B cell (primary cell): ENCODE measurements at places on chromosomes 11 and 22.

DNA sequence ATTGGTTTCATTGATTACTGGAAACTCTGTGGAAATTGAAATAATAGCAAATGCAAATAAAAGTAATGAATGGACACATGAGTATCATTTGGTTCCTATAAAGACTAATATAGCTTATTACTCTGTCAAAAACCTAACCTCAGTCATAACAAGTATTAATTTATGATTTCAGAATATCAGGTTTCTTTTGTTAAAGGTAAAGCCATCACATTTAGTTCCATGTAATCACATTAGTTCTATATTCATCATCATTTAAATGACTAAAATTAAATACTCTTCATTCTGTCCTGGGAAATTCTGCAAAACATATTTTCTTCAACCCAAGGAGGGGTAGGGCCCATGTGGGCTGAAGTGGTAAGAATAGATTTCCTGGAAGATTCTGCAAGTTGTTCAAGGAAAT is 68.2 kb upstream of the ANO3 start:
- no peak overlapping the region for H3K27ac ChIP-seq
- DNase-seq: no peak
- no peaks in the 10 kb centered on the region for H3K36me3 ChIP-seq
- H3K27me3 ChIP-seq: no peaks in the 10 kb centered on the region
- no peak overlapping the region for H3K4me3 ChIP-seq

DNA sequence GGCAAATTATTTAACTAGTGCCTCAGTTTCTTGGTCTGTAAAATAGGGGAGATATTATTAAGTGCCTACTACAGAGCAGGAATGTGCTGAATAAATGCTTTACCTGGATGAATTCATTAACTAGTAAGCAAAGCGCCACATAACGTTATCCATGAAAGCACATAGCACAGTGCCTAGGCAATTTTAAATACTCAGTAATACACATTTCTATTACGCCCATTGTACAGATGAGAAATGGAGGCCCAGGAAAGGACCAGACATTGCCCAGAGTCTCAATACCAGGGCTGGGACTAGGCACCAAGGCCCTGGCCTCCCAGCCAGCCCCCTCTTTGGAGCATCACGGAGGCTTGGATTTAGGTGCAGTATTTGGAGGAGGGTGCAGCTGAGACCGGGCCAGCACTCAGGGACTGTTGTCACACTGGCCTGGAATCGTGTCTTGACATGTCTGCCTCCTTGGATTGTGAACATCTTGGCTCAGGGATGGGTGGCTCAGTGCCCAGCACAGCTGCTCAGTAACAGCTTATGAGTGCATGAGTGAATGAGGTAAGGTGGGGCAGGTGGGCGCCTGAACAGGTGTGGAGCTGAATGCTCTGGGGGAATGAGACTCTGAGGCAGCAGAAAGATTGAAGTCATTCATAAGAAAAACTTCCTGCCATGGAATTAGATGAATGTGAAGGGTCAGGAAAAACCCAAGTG is 42.1 kb upstream of the TPBGL start:
- no peaks in the 10 kb centered on the region for H3K27me3 ChIP-seq
- no peaks in the 10 kb centered on the region for H3K4me1 ChIP-seq
- H3K36me3 ChIP-seq: no peaks in the 10 kb centered on the region
- no peak overlapping the region for H3K4me3 ChIP-seq

- H3K4me1 ChIP-seq: peaks cover 51% of the 10 kb centered on the region
- no peaks in the 10 kb centered on the region for H3K27me3 ChIP-seq
- peaks cover 63% of the 10 kb centered on the region for H3K36me3 ChIP-seq
- DNase-seq: peak; percentile 84
Measured at GRCh38 chr11:66068154-66068821, 1.8 kb upstream of the PACS1 start.

DNA sequence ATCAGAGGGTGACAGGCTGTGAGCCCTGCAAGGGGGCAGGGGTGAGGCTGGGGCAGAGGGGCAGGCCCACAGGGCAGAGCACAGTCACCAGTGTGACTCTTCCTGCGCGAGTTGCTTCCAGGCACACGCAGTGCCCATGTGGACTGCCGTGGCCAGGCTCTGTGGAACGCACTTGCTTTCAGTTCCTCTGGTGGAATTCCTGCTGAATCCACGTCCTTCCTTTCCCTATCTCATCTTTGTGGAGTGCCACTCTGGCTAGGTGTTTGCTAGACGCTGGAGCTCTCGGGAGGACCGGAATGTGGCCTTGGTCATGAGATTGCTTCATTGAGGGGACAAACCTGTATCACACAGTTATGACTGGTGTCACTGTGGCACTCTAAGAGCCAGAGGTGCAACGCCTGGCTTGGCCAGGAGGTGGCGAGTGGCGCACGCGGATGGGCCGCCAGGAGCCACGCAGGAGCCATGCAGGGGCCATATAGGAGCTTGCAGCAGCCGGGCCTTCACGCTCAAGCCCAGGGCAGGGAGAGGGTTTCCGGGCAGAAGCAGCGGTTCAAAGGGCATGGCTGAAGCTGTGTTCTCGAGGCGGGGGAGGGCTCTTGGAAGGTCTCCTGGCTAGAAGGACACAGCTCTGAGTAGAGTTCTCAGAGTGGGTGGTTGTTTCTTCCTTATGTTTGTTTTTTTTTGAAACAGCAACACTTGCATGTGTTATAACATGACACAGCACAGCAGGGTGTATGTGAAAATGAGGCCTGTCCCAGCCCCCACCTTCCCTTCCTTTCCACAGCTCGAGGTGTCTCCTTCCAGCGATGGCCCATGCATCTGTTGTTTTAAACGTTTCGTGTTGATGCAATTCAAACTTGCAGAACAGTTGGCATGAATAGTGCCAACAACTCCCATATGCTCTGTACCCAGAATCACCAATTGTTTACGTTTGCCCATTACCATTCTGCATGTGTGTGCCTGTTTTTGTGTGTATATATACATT is 36.2 kb downstream of the TBC1D22A start:
- no peak overlapping the region for H3K4me3 ChIP-seq
- no peaks in the 10 kb centered on the region for H3K27me3 ChIP-seq
- peak overlapping the region; percentile 9 for H3K27ac ChIP-seq
- peak; percentile 74 for DNase-seq
- no peaks in the 10 kb centered on the region for H3K36me3 ChIP-seq
- H3K4me1 ChIP-seq: peaks cover 7% of the 10 kb centered on the region

- no peak for DNase-seq
- no peak overlapping the region for H3K27ac ChIP-seq
- H3K27me3 ChIP-seq: peaks cover 43% of the 10 kb centered on the region
- H3K36me3 ChIP-seq: no peaks in the 10 kb centered on the region
Measured at GRCh38 chr11:128903248-128904061, 12.3 kb downstream of the KCNJ5 start.

DNA sequence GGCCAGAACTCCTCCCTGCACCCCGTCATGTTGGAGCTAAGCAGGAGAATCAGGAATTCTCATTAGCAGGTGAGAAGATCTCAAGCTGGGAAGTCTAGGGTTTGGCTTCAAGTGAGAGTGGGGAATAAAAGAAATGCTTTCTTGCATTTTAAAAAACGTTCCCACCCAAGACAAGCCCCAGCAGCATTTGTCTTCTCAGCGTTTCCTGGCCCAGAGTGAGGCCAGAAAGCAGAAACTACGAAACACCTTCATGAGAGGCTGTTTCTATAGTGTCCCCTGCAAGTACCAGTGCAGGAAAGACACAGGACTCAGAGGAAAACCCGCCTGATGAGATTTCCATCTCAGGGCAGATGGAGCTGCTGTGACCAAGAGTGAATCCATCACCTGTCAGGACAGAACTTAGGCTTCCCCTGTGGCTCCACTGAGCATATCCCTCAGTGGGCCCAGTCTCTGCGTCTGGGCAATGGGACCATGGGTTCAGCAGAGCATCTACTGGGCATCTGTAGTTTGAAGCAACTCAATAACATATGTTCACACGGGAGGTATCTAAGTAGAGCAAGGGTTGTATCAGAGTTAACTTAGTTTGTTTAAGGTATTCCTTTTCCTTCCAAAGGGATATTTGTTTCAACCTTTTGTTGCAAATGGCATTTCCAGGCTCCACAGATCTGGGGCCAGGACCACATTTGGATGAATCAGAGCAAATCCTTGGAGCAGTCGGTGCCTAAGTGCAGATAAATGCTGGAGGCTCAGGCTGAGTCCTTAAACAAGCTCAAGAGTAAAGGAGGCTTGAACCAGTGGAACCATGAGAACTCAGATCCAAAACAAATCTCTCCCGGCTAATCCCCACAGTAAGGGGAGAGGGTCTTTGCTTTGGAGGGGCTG is 548.3 kb downstream of the MIAT start:
- H3K4me1 ChIP-seq: no peaks in the 10 kb centered on the region
- H3K27me3 ChIP-seq: no peaks in the 10 kb centered on the region
- no peaks in the 10 kb centered on the region for H3K36me3 ChIP-seq
- H3K27ac ChIP-seq: no peak overlapping the region

- H3K4me3 ChIP-seq: no peak overlapping the region
- H3K27ac ChIP-seq: no peak overlapping the region
- no peaks in the 10 kb centered on the region for H3K27me3 ChIP-seq
- no peaks in the 10 kb centered on the region for H3K36me3 ChIP-seq
- DNase-seq: peak; percentile 76
Measured at GRCh38 chr11:60633645-60634044, 65.8 kb upstream of the MS4A8 start.

DNA sequence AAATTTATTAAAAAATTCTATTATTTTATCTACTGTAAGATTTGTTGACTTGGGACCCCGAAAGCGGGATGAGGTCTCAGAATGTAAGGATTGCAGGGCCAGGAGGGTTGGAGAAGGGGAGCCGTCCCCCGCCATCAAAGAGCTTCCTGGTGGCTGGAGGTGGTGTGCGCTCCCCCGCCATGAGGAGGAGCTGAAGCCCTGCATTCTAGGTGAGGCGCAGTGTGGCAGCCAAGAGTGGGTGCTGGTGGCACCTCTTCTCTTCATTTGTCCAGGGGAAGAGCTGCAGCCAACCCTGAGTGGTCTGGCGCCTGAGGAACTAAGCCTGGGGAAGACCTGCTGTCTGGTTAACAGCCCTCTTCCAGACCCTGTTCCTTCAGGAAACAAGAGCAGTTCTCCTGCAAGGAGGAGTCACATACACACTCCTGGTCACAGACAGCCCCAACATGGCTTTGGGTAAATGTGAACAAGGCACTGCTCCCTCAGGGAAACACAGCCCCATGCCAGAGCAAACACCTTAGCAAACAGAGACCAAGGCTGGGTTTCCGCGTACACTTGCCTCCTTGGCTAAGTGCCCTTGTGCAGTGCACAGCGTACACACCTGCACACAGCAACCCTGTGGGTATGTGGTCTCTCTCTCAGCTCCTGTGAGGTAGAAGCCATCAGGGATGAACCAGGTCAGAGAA is 17.3 kb downstream of the RTN4RL2 start:
- no peak overlapping the region for H3K27ac ChIP-seq
- H3K4me1 ChIP-seq: peaks cover 42% of the 10 kb centered on the region
- H3K4me3 ChIP-seq: no peak overlapping the region
- no peaks in the 10 kb centered on the region for H3K36me3 ChIP-seq
- DNase-seq: no peak
- peaks cover 13% of the 10 kb centered on the region for H3K27me3 ChIP-seq

- no peaks in the 10 kb centered on the region for H3K36me3 ChIP-seq
- DNase-seq: peak; percentile 56
- H3K4me3 ChIP-seq: peak overlapping the region; percentile 70
- H3K27ac ChIP-seq: no peak overlapping the region
- H3K4me1 ChIP-seq: peaks cover 13% of the 10 kb centered on the region
- H3K27me3 ChIP-seq: no peaks in the 10 kb centered on the region
Measured at GRCh38 chr11:68855205-68855981, 13.7 kb upstream of the CPT1A start.

- H3K4me1 ChIP-seq: no peaks in the 10 kb centered on the region
- no peak overlapping the region for H3K27ac ChIP-seq
- peaks cover 2% of the 10 kb centered on the region for H3K36me3 ChIP-seq
- no peak for DNase-seq
Measured at GRCh38 chr11:129866311-129866710, 29.1 kb downstream of the NFRKB start.

DNA sequence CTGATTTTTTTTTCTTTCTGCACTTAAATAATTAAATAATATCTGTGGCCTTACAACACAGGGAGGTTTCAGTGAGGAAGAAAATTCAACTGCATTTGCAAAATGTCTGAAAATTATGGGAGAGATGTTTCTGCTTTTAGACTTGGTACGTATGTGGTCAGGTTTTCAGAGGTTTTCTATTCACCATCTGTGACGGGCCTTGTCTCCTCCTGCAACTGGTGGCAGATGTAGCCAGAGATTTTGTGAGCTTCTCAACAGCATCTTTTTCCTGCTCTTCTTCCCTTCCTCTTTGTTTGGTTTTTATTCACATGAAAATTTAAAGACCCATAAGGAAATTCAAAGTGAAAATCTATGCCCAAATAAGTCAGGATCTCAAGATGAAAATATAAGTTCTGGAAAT is 38.3 kb downstream of the ZBTB16 start:
- H3K36me3 ChIP-seq: no peaks in the 10 kb centered on the region
- H3K4me1 ChIP-seq: peaks cover 10% of the 10 kb centered on the region
- no peaks in the 10 kb centered on the region for H3K27me3 ChIP-seq
- H3K4me3 ChIP-seq: no peak overlapping the region
- DNase-seq: no peak

DNA sequence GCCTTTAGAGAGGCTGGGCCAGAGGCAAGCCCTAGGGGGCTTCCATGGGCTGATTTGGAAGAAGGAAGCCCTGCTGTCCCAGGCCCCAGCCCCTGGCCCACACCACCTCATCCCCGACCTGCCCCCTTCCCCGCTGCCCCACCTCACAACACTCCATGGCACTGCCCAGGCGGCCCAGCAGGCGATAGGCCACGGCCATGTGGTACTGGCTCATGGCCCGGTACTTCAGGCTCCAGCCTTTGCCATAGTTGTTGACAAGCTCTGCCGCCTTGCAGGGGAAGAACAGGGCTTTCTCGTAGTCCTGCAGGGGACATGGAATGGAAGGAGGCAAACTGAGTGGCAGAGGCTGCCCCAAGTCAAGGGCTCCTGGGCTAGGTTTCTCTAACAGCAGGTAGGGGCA is 6.4 kb downstream of the RAPSN start:
- no peaks in the 10 kb centered on the region for H3K36me3 ChIP-seq
- no peak overlapping the region for H3K4me3 ChIP-seq
- H3K4me1 ChIP-seq: no peaks in the 10 kb centered on the region
- no peak for DNase-seq
- no peaks in the 10 kb centered on the region for H3K27me3 ChIP-seq

GRCh38 chr11:79258576-79258975 is 182.3 kb downstream of the TENM4 start:
- H3K4me3 ChIP-seq: no peak overlapping the region
- no peaks in the 10 kb centered on the region for H3K4me1 ChIP-seq
- no peaks in the 10 kb centered on the region for H3K27me3 ChIP-seq
- no peak overlapping the region for H3K27ac ChIP-seq

DNA sequence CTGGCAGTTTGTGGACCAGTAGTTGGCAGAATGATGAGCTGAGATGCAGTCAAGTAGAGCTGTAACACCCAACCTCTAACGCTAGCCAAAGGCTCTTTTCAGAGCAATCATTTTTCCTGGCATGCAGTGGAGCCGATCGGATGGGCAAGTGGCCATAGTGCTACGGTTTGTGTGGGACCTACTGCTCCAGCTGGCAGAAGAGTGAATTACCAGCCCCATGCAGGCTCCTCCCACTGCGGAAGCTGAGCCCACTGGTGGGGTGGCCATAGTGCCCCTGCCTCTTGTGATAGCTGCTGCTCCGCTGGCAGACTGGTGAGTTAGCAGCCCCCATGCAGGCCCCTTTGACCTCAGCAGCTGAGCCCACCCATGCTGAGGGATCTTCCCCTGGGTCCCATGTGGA is 27.0 kb upstream of the SC5D start:
- H3K4me3 ChIP-seq: no peak overlapping the region
- no peak overlapping the region for H3K27ac ChIP-seq
- peaks cover 10% of the 10 kb centered on the region for H3K27me3 ChIP-seq
- no peaks in the 10 kb centered on the region for H3K36me3 ChIP-seq
- no peak for DNase-seq
